ENCODE measurements at places on chromosomes 3 and 15.
A peak's percentile ranks its signal among the peaks of the same experiment; 100 is the strongest.

GRCh38 chr3:132679911-132680310 lies 19.8 kb downstream of the UBA5 start:
- no peak for DNase-seq

DNA sequence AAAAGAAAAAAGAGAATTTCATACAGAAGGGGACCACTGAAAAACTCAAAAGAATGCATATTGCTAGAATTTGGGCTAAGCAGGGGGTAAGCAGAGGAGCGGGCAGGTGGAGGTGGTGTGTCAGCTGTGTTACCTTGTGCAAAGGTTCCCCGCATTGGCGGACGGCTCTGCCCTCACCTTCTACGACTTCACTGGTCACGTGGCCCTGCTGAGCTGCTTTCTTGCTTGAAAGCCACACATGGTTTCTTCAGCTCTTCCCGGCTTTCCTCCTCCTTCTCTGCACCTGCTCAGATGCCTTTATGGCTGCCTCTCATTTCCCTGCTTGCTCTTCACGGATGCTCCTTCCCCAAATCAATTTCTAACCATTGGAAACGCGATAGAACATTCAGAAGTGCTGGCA lies 30.5 kb downstream of the FAH start:
- DNase-seq, result no peak

GRCh38 chr3:138442433-138442832 lies 8.0 kb downstream of the ESYT3 start:
- peak; percentile 66 for DNase-seq

GRCh38 chr3:169118666-169119370 lies 544.7 kb downstream of the MECOM start:
- no peak for DNase-seq

DNA sequence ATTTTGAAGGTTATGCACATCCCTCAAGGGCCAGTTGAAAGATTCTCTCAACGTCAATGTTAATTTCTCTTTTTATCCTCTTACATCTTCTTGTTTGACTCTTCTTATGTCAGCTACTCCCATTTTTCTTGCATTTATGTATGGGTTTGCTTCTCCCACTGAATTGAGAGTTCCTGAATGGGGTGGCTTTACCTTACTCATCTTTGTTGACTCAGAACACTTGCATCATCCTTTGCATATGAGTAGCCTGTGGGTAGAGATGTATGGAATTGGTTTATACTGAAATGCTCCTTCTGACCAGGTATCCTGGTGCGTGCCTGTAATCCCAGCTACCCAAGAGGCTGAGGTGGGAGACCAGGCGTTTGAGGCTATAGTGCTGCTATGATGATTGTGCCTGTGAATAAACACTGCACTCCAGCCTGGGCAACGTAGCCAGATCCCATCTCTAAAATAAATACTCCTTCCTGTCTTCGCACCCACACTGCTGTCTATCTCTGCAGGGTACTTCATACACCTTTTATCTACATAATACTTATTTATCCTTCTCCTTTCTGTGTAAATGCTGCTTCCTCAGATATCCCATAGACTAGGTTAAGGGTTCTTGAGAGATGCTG lies 123.6 kb upstream of the DPH6 start:
- DNase-seq, result no peak

DNA sequence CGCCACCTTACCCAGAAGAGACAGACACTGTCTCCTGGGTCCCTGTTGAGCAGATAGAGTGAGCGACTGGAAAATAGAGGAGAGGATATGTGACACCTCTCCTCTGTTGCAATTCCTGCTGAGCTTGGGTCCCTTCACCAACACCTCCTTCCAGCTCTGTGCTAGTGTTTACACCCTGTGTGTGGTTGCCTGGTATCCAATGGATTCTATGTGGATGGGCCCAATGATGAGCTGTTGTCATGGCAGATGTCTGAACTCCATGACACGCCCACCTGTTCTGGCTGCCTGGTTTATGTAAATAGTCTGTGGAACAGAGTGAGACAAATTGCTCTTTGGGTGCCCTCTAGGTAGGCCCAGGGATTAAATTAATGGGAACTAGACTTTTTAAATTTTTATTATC lies 23.7 kb downstream of the RBM5 start:
- DNase-seq, result no peak

DNA sequence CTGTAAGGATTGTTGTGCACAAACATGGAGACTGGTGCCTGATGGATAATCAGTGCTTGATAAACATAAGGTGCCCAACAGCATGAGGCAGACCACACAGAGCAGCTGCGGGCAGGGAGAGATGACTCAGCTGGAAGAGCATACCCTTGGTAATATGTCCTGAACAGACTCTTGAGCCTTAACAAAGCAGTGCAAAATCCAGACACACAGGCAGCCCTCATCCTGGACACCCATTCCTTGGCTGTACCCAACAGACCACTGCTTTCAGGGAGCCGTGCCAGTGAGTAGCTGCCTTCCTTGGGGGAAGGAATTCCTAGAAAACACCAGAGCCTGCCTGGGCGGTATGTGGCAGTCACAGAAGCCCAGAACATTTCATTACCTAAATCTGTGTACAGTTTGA lies 156.2 kb downstream of the CLSTN2 start:
- DNase-seq, result no peak

- no peak for DNase-seq
These were observed 577.3 kb upstream of the ZNF717 start for GRCh38 chr3:76362643-76363042.

- DNase-seq, result no peak
These were observed 1.1 kb downstream of the PIAS1 start for GRCh38 chr15:68055224-68055705.

DNA sequence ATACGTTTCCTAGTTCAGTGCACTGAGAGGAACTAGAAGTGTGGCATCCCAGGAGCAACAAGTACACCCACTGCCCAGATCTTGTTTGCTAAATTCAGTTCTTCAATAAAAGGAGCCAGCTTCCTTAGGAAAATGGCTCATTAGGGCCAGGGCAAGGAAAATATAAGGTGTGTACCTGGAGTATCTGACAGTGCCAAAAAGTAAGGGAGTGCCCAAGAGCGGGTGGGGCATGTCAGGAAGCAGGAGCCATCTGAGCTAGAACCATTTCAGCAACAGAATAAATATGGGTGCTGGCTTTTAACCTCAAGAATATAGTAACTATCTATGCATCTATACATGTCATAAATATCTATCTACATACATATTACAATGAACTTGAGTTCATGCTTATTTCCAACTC lies 44.1 kb downstream of the SLC41A3 start:
- no peak for DNase-seq

GRCh38 chr3:197592361-197593045 lies 36.7 kb upstream of the BDH1 start:
- no peak for DNase-seq

DNA sequence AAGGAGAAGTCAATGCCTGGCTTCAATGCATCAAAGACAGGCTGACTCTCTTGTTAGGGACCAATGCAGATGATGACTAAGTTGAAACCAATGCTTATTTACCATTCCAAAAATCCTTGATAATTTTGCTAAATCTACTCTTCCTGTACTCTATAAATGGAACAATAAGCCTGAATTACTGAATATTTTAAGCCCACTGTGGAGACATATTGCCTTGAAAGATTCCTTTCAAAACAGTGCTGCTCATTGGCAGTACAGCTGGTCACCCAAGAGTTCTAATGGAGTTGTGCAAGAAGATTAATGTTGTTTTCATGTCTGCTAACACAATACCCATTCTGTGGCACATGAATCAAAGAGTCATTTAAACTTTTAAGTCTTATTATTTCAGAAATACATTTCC lies 181.0 kb upstream of the CBLB start:
- no peak for DNase-seq

DNA sequence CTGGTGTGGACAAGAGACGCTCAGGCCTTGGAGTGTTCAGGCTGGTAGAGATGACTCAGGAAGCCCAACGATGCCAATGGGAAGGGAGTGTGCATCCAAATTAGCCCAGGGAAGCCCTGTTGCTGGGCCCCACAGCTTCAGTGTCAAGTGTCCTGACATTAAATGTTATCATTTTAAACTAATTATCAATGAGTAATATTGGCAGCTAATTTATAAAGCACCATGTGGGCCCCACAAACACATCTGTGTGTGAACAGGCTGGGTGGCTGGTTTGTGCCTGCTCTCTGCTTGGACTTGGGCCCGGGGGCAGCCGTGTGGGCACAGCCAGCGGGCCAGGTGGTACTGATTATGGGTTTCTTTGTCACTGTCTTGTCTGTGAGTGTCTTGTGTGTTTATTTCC lies 15.0 kb downstream of the FBLN2 start:
- no peak for DNase-seq

DNA sequence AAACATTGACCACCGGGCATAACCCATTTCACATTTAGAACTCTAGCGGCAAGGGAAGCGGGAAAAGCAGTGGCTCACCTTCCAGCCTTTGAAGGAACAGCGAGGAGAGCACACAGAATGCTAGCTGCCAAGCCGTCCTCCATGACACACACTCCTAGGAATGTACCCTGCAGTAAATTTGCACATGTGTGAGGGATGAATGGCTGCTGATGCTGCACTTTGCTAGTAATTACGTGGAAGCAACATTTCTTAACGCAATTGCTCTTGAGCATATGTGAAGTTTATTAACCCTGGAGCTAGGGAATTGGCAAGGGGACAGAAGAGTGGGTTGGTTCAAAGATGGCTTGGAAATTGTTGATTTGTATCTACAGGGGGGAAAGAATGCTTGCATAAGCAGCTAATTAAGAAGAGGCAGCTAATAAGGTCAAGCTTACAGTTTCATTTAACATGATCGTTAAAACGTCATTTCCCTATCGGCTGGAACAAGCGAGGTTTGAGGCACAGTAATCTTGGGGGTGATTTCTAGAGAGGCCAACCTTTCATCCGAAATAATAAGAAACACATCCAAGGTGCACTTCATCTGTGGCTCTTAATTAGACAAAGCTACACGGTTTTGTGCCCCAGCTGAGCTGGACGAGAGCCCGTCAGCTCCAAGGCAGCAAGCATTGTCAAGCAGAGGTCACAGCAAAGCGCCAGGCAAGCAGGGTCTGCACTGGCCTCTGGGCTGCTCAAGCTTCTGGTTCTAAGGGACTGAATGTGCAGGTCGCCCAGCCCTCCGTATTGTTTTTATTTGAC lies 123.4 kb downstream of the CHSY1 start:
- no peak for DNase-seq

DNA sequence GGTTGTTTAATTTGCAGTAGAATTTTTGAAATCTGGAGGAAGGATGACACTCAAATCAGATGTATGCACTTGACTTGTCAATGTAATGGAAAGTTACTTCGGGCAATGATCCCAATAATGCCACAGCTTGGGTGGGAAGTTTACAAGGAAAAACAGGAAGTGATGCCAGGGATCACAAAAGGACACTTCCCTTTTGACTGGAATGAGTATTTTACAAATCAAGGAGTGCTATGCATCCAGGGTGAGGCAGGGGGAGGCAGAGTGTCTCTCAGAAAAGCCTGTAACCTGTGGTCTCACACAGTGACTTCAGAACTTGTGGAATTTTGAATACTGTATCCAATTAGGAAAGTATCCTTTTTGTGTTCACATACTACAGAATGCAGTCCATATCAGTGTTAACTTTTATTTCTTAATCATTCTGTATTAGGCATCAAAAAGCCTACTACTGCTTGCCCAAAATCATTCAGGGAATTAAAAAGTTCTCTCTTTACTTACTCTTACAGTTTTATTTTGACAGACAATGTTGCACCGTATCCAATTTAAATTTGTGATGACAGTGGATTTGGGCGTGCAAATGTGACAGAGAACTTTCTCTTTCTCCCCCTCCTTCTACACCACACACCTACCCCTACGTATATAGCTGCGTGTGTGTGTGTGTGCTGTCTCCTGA lies 445.1 kb downstream of the MECOM start:
- peak; percentile 45 for DNase-seq

GRCh38 chr3:139715166-139715565 lies 37.4 kb upstream of the NMNAT3 start:
- DNase-seq, result no peak

GRCh38 chr15:73782344-73782959 lies 29.3 kb upstream of the INSYN1 start:
- no peak for DNase-seq

- no peak for DNase-seq
These were observed 22.1 kb downstream of the NCK1 start for GRCh38 chr3:136883967-136884720.

- no peak for DNase-seq
These were observed 62.6 kb downstream of the EIF4E3 start for GRCh38 chr3:71662568-71662967.

DNA sequence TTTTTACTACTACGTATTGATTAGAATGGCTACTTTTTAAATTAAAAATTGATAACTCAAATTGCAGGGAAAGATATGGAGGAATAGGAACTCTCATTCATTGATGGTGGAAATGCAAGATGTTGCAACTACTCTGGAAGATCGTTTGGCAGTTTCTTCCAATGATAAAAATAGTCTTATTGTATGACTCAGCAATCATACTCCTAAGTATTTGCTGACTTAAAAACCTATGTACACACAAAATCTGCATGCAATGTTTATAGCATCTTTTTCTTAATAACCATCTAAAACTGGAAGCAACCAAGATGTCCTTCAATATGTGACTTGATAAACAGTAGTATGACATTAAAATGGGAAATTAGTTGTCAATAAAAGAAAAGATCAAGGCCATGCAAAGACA lies 87.4 kb upstream of the LRRC3B start:
- DNase-seq, result no peak

GRCh38 chr3:129424185-129424841 lies 4.1 kb downstream of the EFCAB12 start:
- DNase-seq, result no peak

GRCh38 chr15:101315736-101316135 lies 20.7 kb upstream of the SNRPA1 start:
- DNase-seq, result no peak

DNA sequence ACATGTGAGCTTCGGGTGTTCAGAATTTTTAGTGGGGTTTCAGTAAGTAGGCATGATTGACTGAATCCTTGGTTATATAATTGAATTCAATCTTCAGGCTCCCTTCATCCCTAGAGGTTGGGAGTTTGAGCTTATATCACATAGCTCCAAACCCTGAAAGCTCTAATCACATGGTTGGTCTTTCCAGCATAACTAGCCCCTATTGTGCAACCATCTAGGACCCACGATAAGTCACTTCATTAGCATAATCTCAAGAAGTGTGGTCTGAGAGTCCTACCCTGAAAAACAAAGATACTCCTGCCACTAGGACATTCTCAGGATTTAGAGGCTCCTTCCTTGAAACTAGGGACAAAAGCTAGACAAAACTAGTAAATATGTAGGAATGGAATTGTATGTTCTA lies 348.9 kb upstream of the CBLB start:
- DNase-seq, result no peak

GRCh38 chr15:70823196-70823595 lies 30.8 kb downstream of the LARP6 start:
- no peak for DNase-seq

GRCh38 chr3:179146911-179147513 lies 1.1 kb upstream of the PIK3CA start:
- peak; percentile 54 for DNase-seq

- no peak for DNase-seq
These were observed 1.0 kb downstream of the OGG1 start for GRCh38 chr3:9750556-9751411.

- no peak for DNase-seq
These were observed 66.5 kb downstream of the TLE3 start for GRCh38 chr15:70031261-70031660.

GRCh38 chr3:5252131-5252530 lies 64.6 kb downstream of the EDEM1 start:
- no peak for DNase-seq

- DNase-seq, result no peak
These were observed 15.1 kb downstream of the CMTM7 start for GRCh38 chr3:32406486-32407408.

GRCh38 chr3:87313641-87314040 lies 37.3 kb upstream of the POU1F1 start:
- no peak for DNase-seq

GRCh38 chr3:177377166-177377565 lies 179.9 kb upstream of the TBL1XR1 start:
- no peak for DNase-seq

- no peak for DNase-seq
These were observed 133.7 kb upstream of the BCL6 start for GRCh38 chr3:187878772-187879518.

Data from H7 (cell line).